ENCODE measurements at places on chromosomes 3 and 15.
A peak's percentile ranks its signal among the peaks of the same experiment; 100 is the strongest.

DNA sequence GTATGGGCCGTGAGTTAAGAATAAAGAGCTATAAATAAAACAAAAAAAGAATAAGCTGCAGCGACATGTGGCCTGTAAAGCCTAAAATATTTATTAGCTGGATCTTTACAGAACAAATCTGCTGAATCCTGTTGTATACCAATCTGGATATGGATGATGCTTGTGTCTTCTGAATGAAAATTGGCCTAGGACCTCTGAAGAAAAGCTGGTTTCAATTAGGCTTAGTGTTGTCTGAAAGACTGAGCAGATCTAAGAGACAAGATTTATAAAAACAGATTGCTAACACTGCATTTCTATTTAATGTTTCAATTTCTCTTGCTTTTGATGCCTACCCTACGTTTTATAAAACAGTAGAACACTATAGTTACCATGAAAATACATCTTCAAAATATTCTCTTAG is 57.9 kb downstream of the ST3GAL6 start:
- DNase-seq, result no peak

DNA sequence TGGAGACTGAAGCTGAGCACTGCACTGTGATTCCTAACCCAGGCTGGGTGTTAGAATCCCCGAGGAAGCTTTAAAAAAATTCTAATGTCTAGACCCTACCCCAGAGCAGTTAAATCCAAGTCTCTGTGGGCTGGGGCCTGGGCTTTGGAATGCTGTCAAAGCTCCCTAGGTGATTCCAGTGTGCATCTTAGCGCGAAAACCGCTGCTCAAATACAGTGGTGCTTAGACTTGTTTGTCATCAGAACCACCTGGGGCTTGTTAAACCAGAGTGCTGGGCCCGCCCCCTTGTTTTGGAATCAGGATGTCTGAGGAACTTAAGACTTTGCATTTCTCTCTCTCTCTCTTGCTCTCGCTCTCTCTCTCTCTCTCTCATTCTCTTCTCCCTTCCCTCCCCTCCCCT is 20.7 kb downstream of the RHCG start:
- no peak for DNase-seq

DNA sequence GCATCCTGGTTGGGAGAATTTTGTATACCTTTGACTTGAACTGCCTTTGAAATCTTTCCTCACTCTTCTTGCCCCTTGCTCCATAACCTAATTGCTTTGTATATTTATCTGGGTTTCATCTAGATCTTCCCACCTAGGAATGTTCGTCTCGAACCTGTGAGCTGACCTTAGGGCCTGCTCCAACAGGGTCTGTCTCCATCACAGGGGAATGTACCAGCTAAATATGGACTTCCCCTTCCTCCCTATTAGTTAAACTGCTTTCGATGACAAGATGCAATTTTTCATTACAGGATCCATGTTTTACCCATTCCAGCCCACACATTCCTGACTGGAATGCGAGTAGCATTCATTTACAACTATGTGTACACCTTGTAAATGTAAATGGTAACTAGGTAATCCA is 10.6 kb upstream of the ETV5 start:
- DNase-seq, result no peak

DNA sequence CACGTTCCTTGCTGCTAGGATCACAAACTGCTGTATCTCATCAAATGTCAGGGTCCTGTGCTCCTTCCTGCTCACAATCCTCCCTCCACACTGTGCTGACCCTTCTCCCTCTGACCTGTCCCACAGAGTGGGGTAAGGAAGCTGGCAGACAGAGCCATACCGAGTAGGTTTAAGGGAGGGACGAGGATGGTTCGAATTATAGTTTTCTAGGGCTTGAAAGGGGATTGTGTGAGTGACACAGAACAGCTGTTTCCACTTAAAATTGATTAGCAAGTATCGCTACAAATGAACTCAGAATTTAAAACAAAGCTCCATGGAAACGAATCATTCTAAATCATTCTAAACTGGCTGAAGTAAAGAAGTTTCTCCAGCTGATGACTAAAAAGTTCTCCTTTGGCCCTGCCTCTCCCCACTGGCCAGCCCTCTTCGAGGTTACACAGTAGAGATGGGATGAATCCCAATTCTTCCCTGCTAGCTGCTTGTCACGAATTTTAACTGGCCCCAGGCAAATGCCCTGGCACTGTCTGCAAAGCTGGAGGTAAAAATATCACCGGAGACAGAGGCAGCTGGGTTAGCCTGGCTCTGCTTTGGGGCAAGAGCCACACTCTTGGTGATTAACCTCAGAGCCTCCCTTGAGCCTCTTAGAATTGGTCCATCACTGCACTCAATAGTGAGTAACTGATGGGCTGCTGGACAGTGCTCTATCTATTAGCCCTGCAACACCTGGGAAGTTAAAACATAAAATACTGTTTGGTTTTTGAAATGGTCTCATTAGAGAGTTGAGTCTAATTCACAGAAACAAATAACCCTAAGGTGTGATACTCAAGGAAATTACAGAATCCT is 194.9 kb downstream of the CHST2 start:
- DNase-seq, result no peak

DNA sequence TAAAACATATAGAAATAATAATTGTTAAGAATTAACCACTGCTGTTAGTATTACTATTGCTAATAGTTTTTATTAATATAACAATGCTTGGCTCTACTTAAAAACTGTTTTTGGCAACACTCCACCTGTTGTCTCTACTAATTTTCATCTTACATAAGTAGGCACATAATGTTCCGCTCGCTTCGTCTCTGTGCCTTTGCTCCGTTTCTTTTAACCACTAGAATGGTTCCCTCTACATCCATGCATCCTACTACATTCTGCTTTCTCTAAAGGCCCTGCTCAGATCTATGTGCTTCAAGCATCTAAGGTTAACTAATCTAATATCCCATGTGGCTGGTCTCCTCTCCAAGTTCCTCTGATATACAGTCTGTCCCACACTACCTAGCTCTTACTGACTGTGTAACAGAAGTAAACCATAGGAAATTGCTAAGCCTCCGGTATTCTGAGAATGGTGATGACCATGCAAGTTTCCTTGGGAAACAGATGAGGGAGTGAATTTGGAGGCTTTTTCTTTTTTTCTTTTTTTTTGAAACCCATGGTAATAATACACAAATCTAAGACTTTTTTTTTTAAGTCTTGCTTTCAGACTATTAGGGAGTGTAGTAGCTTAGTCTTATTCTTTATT is 138.3 kb downstream of the P3H2 start:
- no peak for DNase-seq

DNA sequence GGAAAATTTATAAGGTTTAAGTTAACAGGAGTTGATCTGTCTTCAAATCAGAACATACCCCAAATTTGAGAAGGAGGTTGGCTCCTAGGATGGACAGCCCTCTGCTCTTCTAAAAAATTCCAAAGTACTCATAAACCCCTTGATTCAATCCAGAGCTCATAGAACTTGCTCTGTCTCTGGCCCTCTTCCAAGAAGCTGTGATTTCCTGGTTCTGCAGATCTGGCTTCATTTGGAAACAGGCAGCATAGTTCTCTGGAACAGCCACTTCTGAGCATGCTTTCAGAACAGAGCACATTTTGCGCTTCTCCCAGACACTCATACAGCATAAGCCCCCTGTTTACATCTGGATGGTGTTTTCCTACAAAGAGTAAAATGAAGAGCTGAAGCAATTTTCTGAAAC is 96.7 kb downstream of the KBTBD8 start:
- no peak for DNase-seq

DNA sequence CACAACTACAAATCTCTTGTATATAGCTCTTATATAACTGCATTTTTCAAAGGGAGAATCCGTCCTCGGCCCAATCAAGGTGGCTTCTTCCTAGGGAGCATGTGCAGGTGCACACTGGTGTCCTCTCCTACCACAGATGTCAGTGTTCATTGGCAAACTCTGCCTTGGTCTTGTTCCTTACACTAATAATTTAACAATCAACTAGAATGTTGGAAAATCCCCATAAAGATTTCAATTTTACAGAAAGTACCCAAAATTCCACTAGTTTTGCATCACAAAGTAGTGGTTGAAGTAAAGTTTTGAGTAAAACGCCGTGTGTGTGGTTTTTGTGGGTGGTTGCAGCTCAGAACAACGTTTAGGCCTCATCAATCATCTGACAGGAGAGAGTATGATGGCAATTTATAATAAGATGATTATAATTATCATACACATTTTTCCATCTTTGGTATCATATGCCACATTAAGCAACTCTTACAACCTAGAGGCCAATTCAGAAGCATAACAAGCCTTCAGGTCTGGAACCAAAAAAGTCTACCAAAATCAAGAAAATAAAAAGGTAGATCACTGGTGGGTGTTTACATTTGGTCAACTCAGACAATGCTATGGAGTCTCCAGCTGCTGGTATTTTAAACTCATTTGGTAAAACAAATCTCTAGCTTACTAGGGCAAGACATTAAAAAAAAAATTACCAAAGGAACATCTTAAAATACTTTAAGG is 128.9 kb upstream of the BHLHE40 start:
- DNase-seq, result no peak

GRCh38 chr15:82137261-82137660 is 91.4 kb upstream of the MEX3B start:
- no peak for DNase-seq

- no peak for DNase-seq
Measured at GRCh38 chr15:67083135-67083762, 17.8 kb downstream of the SMAD3 start.

- no peak for DNase-seq
Measured at GRCh38 chr15:71182522-71182921, 67.3 kb downstream of the THSD4 start.

- DNase-seq, result no peak
Measured at GRCh38 chr15:67144609-67145311, 79.4 kb downstream of the SMAD3 start.

DNA sequence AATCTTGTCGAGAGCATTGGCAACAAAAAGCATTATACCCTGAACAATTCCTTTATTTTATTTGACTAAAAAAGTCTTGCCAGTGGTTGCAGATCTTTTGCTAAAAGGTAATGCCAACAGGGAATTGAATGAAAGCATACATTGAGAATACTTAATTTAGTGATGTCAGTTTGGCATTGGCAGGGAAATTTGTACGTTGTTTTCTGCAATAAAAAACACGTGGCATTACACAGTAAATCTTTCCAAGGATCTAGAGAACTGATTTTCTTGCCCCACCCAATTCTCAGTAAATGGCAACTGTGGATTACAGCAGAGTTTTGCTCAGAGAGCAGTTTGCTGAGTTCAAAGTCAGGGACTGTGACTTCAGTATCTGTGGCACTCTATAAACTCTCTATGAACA is 38.3 kb upstream of the IGSF10 start:
- DNase-seq, result no peak

DNA sequence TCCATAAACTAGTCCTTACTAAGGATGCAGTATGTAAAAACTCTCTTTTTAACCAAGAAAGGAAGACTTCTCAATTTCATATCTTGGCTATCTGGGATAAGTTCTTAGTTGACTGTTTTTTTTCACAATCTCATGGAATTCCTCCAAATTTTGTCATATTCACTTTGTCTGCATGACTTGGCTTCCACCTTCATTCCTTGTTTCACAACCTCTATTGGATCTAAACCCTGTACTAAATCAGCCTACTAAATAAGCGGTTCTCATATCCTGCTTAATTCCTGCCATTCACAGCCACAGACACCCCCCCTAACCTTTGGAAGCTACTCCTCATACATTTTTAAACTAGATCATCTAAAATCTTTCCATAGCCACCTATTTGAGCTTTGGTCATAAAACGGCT is 370.6 kb upstream of the NAALADL2 start:
- no peak for DNase-seq

DNA sequence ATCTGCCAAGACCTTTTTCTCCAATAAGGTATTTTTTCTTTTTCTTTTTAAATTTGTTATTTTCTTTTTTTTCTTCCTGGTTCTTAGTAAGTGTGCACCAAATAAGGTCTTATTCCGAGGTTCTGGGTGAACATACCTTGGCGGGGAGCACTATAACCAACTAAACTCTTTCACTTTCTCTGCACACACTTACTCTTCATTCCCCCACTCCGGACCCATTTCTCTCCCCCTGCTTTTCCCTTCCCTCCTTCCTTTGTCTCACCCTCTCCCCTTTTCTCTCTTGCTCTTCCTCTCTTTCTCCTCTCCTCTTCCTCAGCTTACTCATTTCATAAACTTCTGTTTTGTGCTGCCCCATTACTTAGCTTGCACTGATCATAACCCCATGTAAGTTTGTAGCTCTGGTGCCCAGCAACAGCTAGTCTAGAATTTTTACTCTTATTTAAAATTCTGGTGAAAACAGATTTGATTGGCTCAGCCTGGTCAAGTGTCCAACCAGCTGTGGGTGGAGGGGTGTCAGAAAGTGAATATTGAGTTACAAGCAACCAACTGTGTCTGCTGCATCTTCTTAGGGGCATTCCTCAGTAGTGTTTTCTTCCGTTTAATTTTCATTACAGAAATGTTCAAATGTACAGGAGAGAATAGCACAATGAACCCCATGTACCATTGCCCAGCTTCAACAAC is 297.5 kb downstream of the SHQ1 start:
- no peak for DNase-seq

GRCh38 chr3:124577494-124578167 is 152.6 kb upstream of the UMPS start:
- DNase-seq, result no peak

DNA sequence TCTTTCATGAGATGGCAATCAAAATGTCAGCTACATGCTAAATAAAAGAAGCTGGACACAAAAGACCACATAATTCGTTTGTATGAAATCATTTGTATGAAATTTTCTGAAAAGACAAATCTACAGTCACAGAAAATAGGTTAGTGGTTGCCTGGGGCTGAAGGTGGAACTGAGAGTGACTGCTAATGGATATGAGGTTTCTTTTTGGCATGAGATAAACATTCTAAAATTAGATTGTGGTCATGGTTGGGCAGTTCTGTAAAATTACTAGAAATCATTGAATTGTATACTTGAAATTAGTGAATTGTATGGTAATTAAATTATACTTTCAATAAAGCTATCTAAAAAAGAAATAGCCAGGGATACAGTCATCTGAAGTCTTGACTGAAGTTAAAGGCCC is 2.7 kb upstream of the DMXL2 start:
- no peak for DNase-seq

DNA sequence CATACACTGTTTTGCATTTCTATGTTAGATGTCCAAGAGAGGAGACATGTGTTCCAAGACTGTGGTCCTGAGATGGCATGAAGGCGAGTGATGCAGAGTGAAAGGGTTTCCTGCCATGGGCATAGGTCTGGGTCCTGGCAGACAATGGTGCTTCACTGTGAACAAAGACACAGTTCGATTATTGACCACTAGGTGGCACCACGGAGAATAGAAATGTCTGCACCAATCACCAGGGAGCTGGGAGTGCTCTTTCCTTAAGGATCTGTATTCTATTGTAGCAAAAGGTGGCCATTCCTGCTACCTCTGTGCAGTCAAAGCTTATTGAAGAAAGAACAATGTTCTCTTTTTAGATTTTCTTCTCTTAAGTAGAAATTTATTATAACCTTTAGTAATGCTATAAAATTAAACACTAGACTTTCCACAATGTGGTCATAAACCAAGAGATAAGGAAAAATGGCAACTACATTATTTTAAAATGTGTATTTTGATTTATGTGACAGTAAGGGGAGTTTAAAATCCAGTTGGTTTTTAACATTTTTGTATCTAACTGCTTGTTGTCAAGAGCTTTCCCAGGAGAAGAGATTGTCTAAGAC is 88.7 kb downstream of the GABRG3 start:
- peak; percentile 35 for DNase-seq

Data from GM19239 (cell line).